Vagina (tissue), 2 donors: ENCODE measurements at places on chromosomes 5 and 9.

DNA sequence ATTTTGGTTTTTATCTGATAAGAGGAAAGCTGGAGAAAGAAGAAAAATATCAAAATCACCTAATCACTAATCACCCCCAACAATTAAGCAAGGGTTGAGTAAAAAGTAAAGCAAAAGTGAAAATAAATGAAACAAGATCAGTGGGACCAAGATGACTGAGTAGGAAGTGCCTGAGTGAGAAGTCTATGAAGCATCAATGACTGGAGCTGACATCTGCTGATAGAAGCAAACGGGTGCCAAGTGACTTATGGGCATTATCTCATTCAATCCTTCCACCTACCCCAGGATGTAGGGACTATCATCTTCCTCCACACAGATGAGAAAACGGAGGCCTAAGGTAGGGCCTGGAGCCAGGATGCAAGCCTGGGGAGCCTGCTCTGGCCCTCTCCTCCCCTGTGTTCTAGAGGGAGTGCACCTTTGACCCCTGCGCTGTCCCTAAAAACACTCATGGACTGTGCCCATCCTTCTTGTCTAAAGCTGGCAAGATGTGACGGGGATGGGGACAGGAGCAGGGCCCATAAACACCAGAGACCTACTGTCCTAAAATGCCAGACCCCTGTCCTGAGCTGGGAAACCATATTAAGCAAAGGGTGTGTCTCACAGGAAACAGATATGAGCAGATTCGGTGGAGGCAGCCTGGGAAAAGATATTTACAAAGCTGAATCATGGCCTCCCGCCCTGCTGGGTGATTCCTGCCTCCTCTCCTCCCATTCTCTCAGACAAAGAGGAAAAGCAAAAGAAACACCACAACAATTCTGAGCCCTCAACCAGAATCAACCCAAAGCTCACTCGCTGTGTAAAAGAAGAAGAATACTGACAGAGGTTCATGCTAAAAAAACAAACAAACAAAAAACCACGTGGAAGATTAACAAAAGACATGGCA lies 116.0 kb downstream of the AUH start:
- no peak for DNase-seq

GRCh38 chr5:134026521-134027287 lies 21.9 kb upstream of the VDAC1 start:
- DNase-seq, result no peak

GRCh38 chr5:162888268-162888667 lies 549.1 kb upstream of the CCNG1 start:
- no peak for DNase-seq

DNA sequence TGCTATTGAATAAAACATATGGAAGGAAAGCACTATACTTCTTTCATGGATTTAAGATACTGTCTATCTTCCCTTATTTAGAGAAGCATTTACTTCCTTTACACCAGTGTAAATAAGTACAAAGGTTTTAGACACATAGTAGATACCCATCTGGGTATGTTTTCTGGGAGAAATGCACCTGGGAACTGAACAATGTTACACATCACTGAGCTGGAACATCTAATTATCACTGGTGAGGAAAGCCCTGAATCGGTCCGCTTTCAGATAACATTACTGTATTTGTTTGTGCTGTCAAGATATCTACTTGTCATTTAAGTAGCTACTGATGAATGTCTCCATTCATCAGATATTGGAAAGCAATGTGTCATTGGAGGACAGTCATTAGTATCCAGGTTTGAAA lies 964.7 kb upstream of the PTPRD start:
- no peak for DNase-seq

GRCh38 chr5:53963958-53964357 lies 346.4 kb downstream of the ARL15 start:
- no peak for DNase-seq

DNA sequence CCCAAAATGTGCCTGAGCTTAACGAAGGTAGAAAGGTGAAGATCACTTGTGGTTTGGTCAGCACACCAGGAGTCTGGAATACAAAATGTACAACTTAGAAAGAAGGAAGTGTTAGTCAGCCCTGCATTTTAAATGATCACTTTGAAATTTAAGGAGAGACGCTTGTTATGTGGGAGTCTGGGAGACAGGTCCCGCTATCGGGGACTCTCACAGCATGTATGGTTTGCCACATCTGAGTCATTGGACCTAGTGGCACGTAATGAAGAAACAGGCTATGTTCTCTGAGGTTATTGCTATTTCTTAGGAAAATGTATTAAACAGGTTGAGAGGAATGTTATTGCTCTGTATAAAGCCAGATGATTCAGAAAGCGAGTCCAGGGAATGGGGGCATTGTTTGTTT lies 2362.5 kb upstream of the WWC1 start:
- DNase-seq, result no peak
